Small intestine (tissue), 16 donors: ENCODE measurements at places on chromosomes 12 and 14.

GRCh38 chr14:36675581-36675980 lies 13.9 kb downstream of the PAX9 start:
- no peak for DNase-seq

GRCh38 chr12:123472438-123472849 lies 14.5 kb downstream of the SNRNP35 start:
- DNase-seq, result no peak

DNA sequence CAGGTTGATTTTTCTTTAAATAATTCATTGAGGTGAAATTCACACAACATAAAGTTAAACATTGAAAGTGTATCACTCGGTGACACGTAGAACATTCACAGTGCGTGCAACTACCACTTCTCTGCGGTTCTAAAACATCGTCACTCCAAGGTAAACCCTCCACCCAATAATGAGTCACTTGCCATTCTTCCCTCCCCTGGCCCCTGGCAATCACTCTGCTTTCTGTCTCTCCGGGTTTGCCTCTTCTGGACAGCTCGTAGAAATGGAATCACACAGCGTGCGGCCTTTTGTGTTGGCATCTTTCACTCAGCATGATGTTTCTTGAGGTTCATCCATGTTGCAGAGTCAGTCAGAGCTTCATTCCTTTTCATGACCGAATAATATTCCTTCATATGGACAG lies 18.9 kb downstream of the FZD10 start:
- DNase-seq, result no peak

GRCh38 chr12:101697197-101697929 lies at the start of gene CHPT1:
TSS of gene CHPT1 (plus strand) at chr12:101697640. CDS start at chr12:101697862, 222 bp downstream.
- DNase-seq, result peak; percentile 79

DNA sequence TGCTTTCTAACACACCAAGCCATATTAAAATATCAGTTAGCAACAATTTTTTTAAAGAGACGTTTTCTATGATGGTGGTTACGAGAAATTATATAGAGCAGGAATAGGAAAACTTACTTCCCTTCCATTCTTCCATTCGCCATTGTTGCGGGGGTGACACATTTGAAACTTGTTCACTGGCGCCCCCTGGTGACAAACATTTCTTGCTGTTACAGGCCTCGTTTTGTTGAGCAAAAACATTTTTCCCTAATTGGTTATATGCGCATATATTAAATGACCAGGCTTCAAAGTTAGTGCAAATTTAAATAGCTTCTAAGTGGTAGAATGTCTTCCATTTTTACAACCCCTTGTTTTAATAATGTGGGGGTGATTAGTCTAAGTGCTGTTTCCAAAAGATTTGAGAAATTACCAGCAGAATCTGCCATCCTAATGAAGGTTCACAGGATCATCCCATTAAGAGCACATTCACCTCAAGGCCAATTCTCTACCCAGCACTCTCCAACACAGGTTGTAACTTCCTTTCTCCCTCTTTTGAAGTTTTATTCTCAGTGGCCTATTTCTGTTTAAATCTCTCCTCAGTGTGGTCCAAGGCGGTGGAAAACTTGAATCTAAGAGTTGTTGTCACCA lies 1124.7 kb downstream of the FLRT2 start:
- DNase-seq, result peak; percentile 0

DNA sequence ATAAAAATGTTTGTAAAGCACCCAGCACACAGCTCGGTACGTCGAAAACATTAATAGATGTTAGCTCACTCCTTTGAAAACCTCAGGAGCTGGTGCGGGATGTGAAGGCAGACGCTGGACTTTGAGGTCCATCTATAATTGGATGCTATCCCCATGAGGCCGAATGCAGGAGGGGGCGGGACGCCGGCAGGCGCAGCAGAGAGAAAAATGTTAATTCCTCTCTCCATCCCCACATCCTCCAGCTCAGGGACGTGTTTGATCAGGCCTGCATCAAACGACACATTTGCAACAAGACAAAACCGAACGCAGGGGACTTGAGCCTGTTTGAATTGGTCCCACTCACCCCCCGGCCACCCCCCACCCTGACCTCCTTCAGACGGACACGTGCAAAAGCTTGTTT lies 231.0 kb downstream of the RBM19 start:
- DNase-seq, result no peak

DNA sequence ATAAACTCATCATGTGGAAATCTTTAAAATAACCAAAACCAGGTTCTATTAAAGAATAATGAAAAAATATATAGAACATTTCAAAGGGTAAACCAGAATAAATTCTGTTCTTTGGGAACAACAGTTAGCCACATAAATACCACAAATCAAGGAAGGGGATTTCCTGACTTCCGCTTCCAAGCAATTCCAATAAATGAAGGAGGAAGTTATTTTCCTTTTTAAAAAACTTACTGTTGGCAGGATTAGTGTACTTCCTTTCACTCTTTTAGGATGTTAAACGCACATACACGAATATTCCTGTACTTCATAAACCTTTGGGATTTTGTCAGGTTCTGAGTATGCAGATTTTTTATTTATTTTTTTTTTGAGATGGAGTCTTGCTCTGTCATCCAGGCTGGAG lies 13.7 kb upstream of the LIMA1 start:
- no peak for DNase-seq

DNA sequence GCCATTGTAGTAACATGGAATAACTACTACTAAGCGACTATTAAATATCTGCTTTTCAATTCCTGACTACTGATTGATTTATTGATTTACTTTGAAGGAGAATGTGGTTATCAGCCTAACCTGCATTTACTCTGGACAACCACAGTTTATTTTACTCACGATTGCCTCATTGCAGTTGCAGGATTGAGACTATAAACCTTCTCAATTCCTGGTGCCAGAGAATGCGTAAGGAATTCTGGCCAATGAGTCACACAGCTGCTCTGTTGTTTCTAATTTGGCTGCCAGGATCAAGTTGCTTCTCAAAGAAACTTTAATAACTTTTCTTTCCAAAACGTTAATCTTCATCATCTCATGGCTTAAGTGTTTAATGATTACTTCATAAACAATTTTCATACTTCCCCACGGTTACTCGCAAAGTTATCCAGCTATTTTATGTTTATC lies 13.1 kb upstream of the TMTC1 start:
- DNase-seq, result peak; percentile 5

- no peak for DNase-seq
These were observed 17.0 kb downstream of the SIX1 start for GRCh38 chr14:60632257-60632656.

DNA sequence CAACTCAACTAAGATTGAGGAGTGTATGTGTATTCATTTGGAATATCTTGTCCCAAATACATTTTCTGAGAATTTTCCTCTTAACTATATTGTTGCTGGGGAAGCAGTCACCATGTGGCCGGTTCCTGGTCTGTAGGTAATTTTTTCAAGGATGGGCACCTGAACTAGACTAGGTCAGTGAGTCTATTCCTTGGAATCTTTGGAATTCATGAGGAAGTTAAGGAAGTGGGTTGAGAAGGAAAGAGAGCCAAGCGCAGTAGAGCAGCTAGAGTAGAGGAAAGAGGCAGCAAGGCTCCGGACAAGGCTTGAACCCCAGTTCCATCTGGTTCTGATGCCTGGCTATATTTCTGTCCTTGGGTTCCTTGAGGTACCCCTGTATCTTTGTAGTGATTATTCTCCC lies 183.7 kb downstream of the DACT1 start:
- no peak for DNase-seq

DNA sequence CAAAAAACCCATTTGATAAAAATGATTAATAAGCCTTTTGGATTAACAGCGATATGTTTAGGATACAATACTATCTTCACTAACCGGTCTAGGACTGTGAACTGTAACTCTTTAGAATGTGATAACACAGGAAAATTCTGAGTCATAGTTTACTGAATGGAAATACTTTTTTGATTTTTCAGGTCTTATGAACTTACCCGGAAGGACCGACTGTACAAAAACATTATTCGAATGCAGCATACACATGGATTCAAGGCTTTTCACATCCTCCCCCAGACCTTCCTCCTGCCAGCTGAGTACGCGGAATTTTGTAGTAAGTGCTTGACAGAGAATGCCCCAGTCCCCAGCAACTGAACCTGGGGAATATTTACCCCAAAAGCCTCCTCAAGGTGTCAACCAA lies 29.0 kb downstream of the TTLL5 start:
- DNase-seq, result no peak

DNA sequence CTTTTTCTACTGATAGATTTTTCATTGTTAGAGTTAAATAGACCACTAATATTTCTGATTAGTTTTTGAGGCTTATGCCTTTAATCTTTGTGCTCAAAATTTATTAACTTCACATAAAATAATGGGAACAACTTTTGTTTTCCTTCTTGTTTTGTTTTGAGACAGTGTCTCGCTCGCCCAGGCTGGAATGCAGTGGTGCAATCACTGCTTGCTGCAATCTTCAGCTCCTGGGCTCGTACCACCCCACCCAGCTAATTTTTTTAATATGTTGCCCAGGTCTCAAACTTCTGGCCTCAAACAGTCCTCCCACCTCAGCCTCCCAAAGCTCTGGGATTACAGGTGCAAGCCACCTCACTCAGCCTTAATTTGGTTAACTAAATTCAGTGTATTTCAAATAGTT lies 16.8 kb downstream of the SCFD1 start:
- no peak for DNase-seq

- no peak for DNase-seq
These were observed 45.4 kb downstream of the DUSP6 start for GRCh38 chr12:89306827-89307473.

- DNase-seq, result no peak
These were observed 41.4 kb downstream of the RAB35 start for GRCh38 chr12:120075034-120075616.

GRCh38 chr14:57189070-57189469 lies 79.6 kb downstream of the EXOC5 start:
- no peak for DNase-seq

DNA sequence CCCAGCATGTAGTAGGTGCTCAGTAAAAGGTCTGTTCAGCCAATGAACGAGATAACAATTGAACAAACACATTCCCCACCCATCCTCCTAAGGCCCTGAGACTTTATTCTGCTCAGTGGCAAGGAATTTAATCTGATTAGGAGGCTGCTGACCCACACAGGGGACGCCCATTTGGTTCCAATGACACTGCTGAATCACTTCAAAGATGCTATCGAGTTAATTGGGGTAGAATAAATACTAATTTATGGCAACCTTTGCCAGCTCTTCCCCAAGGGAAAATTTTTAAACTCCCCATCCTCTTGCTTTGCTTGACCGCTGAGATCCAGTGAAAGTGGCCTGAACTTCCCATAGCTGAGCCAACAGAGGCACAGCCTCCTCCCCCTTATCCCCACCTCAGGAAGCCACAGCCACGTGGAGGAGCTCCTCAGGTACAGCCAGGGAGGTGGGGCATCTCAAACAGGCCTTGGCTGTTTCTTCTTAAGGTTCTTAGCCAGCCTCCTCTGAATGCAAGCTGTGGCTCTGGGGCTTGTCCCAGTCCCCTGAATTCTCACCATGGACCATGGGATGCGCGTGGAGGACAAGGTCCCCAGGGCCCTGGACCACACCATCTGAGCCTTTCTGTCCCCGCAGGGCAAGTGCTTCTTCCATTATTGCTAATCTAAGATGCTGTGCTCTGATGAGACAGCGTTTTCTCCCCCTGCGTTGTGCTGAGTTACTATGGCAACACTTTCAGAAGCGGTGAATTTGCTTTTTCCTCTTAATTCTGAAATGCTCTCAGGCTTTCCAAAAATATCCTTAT lies 26.7 kb downstream of the C14orf132 start:
- DNase-seq, result no peak

DNA sequence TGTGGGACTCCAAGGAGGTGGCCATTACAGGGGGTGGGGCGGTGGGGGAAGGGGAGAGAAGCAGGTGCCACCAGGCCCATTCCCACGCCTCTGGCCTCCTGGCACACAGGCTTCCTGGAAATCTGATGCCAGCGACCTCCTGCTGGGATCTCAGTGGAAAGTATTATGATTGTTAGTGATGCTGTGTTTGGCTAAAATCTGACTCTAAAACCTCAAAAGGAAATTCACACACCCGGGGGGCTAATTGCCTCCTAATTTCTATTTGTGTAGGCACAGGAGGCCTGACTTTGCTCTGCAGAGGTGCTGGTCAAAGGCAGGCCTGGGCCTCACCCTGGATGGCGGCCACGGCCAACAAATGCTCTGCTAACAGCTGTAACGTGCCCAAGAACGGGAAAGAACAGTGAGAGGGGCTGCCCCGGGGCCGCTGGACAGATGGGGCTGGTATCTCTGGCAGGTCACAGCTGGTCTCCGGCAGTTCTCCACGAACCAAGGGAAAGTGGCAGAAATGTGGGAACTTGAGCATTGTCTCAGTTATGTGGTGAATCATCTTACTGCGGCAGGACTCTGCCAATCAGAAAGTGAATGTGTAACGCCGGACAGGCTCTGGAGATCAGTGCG lies 14.3 kb downstream of the FAM181A start:
- DNase-seq, result no peak

- no peak for DNase-seq
These were observed 81.7 kb downstream of the RIN3 start for GRCh38 chr14:92595267-92595666.

DNA sequence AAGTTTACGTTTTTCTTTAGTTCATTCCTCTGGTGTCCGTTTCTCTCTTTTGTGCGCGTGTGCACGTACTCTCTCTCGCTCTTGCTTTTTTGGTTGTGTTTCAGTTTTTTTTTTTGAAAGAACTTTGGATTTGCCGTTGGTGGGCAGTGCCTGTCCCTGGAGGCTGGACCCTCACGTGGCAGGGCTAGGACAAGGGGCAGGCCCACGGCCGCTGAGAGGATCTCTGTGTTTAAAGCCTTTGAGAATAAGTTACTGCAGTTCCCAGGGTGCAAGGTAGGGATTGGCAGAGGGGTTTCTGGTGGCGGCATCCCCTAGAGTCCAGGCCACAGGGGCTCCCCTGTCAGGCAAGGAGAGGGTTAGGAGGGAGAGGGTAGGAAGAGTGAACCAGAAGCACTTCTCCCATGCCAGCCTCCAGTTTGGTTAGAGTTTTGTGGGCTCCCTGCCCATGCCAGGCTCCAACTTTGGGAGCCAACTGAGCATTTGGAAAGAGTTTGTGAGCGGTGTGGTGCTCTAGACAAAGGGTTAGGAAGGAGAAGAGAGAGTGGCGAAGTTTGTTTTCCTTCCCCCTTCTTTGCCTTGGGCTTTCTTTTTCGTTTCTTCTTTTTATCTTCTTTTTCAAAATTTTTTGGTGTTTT lies 30.5 kb downstream of the ZFHX2 start:
- no peak for DNase-seq

DNA sequence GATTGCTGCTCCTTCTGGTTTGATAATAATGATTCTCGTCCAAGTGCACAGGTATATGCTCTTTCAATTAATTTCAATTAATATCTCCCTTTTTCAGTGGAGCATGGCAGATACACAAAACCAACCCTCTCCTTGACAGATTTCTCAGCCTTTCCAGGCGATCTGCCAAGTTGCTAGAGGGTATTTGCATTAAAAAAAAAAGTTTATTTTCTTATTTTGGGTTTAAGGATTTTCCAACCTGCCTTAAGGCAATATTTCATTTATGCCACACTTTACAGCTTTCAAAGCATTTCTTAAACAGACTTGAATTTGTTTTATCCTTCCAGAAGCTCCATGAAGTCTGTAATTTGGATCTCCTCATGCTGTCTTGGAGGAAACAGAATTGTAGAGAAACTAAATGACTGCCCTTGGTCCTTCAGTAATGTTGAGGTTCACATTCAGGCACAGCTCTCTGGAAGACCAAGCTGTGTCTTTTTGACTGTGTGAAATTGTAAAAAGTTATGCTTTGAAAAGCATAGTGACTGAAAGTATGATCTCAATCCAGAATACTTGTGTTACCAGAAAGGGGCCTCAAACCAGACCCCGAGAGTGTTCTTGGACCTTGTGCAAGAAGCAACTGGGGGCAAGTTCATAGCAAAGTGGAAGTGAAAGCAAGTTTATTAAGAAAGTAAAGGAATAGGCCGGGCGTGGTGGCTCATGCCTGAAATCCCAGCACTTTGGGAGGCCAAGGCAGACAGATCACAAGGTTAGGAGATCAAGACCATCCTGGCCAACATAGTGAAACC lies 2.3 kb downstream of the DGLUCY start:
- DNase-seq, result peak; percentile 61
